ENCODE measurements at places on chromosomes 3 and 15. TPM values are rescaled to one million over a fixed set of nuclear protein-coding genes. Genes with fewer than 3 reads are reported as not detected.

The CFAP20DC gene
- not detected for polyA plus RNA-seq

The DLL4 gene
- polyA plus RNA-seq, result 1.3 TPM

DNA sequence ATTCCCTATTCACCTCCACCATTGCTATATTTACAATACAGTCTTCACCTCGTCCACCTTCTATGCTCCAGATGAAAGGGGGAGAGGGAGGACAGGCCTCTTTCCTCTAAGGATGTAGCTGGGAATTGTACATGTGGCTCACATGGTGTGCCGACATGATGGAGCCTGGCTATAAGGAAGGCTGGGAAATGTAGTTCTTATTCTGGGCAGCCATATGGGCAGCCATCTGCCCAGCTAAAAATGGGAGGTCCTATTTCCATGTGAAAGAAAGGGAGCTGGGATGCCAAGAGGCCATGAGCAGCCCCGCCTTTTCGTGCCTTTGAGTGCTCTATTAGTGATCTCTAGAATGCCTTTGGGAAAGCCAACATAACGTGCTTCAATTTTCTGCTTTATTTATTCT lies 27.1 kb upstream of the MGLL start:
- no peak overlapping the region for H3K27ac ChIP-seq
- H3K4me1 ChIP-seq, result no peaks in the 10 kb centered on the region
- no peaks in the 10 kb centered on the region for H3K36me3 ChIP-seq
- H3K4me3 ChIP-seq, result no peak overlapping the region
- no peak for DNase-seq
- H3K27me3 ChIP-seq, result no peaks in the 10 kb centered on the region

The DTWD1 gene
- polyA plus RNA-seq, result 5.8 TPM

GRCh38 chr3:45567730-45568172 lies 26.8 kb upstream of the LIMD1 start:
- no peak overlapping the region for H3K4me3 ChIP-seq
- H3K4me1 ChIP-seq, result no peaks in the 10 kb centered on the region
- DNase-seq, result no peak
- no peaks in the 10 kb centered on the region for H3K36me3 ChIP-seq

- no peaks in the 10 kb centered on the region for H3K4me1 ChIP-seq
- H3K4me3 ChIP-seq, result no peak overlapping the region
- H3K27me3 ChIP-seq, result no peaks in the 10 kb centered on the region
- DNase-seq, result no peak
- H3K36me3 ChIP-seq, result no peaks in the 10 kb centered on the region
Measured at GRCh38 chr3:152505926-152506325, 237.2 kb downstream of the MBNL1 start.

The GOLGA6A gene
- polyA plus RNA-seq, result not detected

- H3K4me1 ChIP-seq, result no peaks in the 10 kb centered on the region
- no peaks in the 10 kb centered on the region for H3K27me3 ChIP-seq
- no peak overlapping the region for H3K4me3 ChIP-seq
- no peak overlapping the region for H3K27ac ChIP-seq
Measured at GRCh38 chr3:5972586-5972985, 785.1 kb downstream of the EDEM1 start.

GRCh38 chr3:45187694-45188141 lies 38.4 kb downstream of the TMEM158 start:
- H3K4me1 ChIP-seq, result no peaks in the 10 kb centered on the region
- H3K27ac ChIP-seq, result no peak overlapping the region
- no peak overlapping the region for H3K4me3 ChIP-seq
- no peaks in the 10 kb centered on the region for H3K36me3 ChIP-seq

GRCh38 chr15:99536422-99537040 lies 29.3 kb upstream of the MEF2A start:
- no peak overlapping the region for H3K27ac ChIP-seq
- H3K36me3 ChIP-seq, result no peaks in the 10 kb centered on the region
- no peak for DNase-seq
- no peak overlapping the region for H3K4me3 ChIP-seq
- no peaks in the 10 kb centered on the region for H3K27me3 ChIP-seq

The SPRED1 gene
- 0.89 TPM for polyA plus RNA-seq

- no peaks in the 10 kb centered on the region for H3K36me3 ChIP-seq
- no peak for DNase-seq
- no peak overlapping the region for H3K4me3 ChIP-seq
Measured at GRCh38 chr15:95944193-95944592, 386.3 kb upstream of the NR2F2 start.

DNA sequence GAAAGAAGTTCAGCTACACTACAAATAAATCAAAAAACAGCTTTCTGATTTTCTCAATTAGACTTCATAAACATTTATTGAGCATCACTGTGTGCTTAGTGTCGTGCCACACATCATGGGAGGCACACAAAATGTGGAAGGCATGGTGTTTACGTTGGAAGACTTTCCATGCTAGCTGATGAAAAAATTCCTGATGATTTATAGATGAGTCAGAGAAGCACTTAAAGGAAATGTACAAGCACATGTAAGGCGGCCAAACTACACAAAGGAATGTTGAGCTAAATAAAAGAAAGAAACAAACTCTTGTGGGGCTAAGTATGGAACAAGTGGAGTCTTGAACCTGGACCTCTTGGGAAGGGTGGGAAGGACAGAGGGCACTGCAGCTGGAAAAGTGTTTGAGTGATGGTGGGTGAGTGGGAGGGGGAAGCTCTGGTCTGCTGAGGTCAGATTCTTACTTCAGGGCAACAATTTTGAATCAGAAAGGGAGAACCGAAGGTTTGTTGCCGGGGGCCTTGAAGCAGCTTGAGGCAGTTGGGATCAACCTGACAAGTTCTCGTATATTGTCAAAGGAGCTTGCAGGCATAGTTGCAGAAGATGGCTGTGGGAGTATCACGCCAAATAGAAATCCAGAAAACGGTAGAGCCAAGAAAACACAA lies 66.9 kb downstream of the FOXB1 start:
- no peak for DNase-seq
- no peak overlapping the region for H3K4me3 ChIP-seq
- H3K27ac ChIP-seq, result no peak overlapping the region
- no peaks in the 10 kb centered on the region for H3K4me1 ChIP-seq

- no peak overlapping the region for H3K4me3 ChIP-seq
- H3K4me1 ChIP-seq, result no peaks in the 10 kb centered on the region
- no peaks in the 10 kb centered on the region for H3K36me3 ChIP-seq
- H3K27me3 ChIP-seq, result no peaks in the 10 kb centered on the region
- peak; percentile 30 for DNase-seq
Measured at GRCh38 chr3:17431004-17431403, 311.4 kb downstream of the TBC1D5 start.

GRCh38 chr15:75672646-75673425 lies 25.1 kb downstream of the SNX33 start:
- peak; percentile 66 for DNase-seq
- H3K27me3 ChIP-seq, result no peaks in the 10 kb centered on the region
- peaks cover 19% of the 10 kb centered on the region for H3K36me3 ChIP-seq
- no peaks in the 10 kb centered on the region for H3K4me1 ChIP-seq

The LRRC49 gene
- polyA plus RNA-seq, result 0.81 TPM

DNA sequence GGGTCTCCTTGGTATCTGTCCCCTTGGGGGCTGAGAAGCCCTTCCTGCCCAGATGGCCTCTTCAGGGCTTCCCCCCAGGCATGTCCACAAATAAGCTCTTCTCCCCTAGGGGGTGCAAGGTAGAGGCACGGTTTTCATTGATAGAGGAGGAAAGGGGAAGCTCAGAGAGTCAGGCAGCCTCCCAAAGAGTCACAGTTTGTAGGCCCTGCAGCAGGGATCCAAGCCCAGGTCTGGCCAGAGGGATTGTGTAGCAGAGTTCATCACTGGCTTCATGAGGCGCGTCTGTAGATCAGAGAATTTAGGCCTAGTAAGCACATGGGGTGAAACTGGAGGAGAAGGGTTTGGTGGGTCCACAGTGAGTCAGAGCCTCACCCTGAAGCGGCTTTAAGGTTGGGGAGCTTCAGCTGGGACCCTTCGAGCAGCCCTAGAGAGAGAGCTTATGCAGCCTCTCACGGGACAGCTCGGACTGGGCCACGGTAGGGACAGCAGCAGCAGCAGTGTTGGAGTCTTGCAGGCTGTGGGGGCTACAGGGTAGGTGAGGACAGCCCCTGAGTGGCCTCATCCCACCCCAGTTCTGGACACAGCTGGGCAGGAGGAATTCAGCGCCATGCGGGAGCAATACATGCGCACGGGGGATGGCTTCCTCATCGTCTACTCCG lies 37.5 kb upstream of the ESYT3 start:
- no peak overlapping the region for H3K4me3 ChIP-seq
- no peak for DNase-seq
- no peak overlapping the region for H3K27ac ChIP-seq
- H3K27me3 ChIP-seq, result no peaks in the 10 kb centered on the region

The CHRM5 gene
- polyA plus RNA-seq, result not detected

The KY gene
- 0.55 TPM for polyA plus RNA-seq

GRCh38 chr15:74959586-74959939 lies 3.0 kb upstream of the RPP25 start:
- H3K36me3 ChIP-seq, result no peaks in the 10 kb centered on the region
- DNase-seq, result no peak
- H3K27ac ChIP-seq, result no peak overlapping the region
- H3K4me1 ChIP-seq, result peaks cover 41% of the 10 kb centered on the region
- no peaks in the 10 kb centered on the region for H3K27me3 ChIP-seq
- peak overlapping the region; percentile 71 for H3K4me3 ChIP-seq

- no peak for DNase-seq
- peaks cover 8% of the 10 kb centered on the region for H3K27me3 ChIP-seq
- peak within 1 kb of the TSS; percentile 70 for H3K4me3 ChIP-seq
- H3K4me1 ChIP-seq, result peaks cover 4% of the 10 kb centered on the region
Measured at GRCh38 chr3:120450600-120451271, at the start of gene FSTL1. Gene FSTL1, minus strand, starts transcription at chr3:120450992. Its CDS starts 246 bp downstream, at chr3:120450746.

GRCh38 chr3:67415511-67415910 lies 238.9 kb downstream of the SUCLG2 start:
- H3K27me3 ChIP-seq, result no peaks in the 10 kb centered on the region
- H3K4me1 ChIP-seq, result no peaks in the 10 kb centered on the region
- no peak overlapping the region for H3K4me3 ChIP-seq
- H3K36me3 ChIP-seq, result peaks cover 5% of the 10 kb centered on the region
- DNase-seq, result no peak

- no peaks in the 10 kb centered on the region for H3K27me3 ChIP-seq
- H3K4me3 ChIP-seq, result no peak overlapping the region
- H3K36me3 ChIP-seq, result no peaks in the 10 kb centered on the region
- no peak for DNase-seq
- no peaks in the 10 kb centered on the region for H3K4me1 ChIP-seq
Measured at GRCh38 chr15:66739287-66739686, 37.3 kb downstream of the SMAD6 start.

DNA sequence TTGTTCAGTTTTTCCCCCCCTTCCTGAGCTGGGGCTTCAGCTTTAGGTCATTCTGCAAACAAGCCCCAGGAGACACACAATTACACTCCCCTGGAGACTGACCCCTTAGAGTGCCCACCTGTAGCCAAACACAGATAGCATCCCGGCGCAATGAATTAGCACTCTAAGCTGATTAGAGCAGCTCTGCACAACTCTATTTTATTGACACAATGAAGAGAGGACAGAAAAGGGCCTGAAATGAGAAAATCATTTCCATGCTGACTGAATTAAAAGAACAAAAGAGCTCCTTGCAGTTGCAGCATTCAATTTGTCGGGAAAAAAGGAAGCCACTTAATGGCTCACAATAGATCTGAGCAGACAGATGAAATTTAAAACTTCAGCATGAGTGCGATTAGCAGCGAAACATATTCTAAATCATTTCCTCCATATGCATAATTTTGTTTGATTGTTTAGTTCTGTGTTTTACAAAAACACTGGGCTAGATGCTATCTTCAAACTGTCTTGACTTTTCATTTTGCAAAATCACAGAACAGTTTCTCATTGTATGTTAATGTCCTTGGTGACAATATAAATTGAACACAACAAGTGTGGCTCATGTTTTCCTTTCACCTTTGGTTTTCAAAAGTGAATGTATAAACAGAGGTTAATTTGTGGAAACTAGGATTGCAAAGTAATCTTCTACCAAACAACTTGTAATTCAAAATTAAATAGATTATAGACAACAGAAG lies 308.6 kb downstream of the MECOM start:
- no peak overlapping the region for H3K4me3 ChIP-seq
- no peaks in the 10 kb centered on the region for H3K4me1 ChIP-seq
- DNase-seq, result no peak
- no peak overlapping the region for H3K27ac ChIP-seq
- no peaks in the 10 kb centered on the region for H3K27me3 ChIP-seq
- H3K36me3 ChIP-seq, result no peaks in the 10 kb centered on the region

The PLA2G4D gene
- polyA plus RNA-seq, result 0.22 TPM

The MYLK gene
- polyA plus RNA-seq, result 16.5 TPM

GRCh38 chr3:171704002-171704401 lies 106.3 kb downstream of the PLD1 start:
- H3K4me1 ChIP-seq, result no peaks in the 10 kb centered on the region
- no peak overlapping the region for H3K27ac ChIP-seq
- peaks cover 14% of the 10 kb centered on the region for H3K36me3 ChIP-seq

GRCh38 chr3:108524537-108524936 lies 14.1 kb upstream of the MYH15 start:
- no peaks in the 10 kb centered on the region for H3K4me1 ChIP-seq
- no peaks in the 10 kb centered on the region for H3K27me3 ChIP-seq
- H3K36me3 ChIP-seq, result no peaks in the 10 kb centered on the region
- H3K27ac ChIP-seq, result no peak overlapping the region

GRCh38 chr15:60744826-60745460 lies 266.0 kb upstream of the ICE2 start:
- no peak for DNase-seq
- no peak overlapping the region for H3K4me3 ChIP-seq
- H3K27ac ChIP-seq, result no peak overlapping the region
- H3K36me3 ChIP-seq, result no peaks in the 10 kb centered on the region
- H3K4me1 ChIP-seq, result no peaks in the 10 kb centered on the region
- no peaks in the 10 kb centered on the region for H3K27me3 ChIP-seq

GRCh38 chr15:63454503-63455211 lies 49.7 kb upstream of the USP3 start:
- H3K36me3 ChIP-seq, result no peaks in the 10 kb centered on the region
- H3K27me3 ChIP-seq, result no peaks in the 10 kb centered on the region
- no peak overlapping the region for H3K27ac ChIP-seq
- H3K4me1 ChIP-seq, result peaks cover 7% of the 10 kb centered on the region

DNA sequence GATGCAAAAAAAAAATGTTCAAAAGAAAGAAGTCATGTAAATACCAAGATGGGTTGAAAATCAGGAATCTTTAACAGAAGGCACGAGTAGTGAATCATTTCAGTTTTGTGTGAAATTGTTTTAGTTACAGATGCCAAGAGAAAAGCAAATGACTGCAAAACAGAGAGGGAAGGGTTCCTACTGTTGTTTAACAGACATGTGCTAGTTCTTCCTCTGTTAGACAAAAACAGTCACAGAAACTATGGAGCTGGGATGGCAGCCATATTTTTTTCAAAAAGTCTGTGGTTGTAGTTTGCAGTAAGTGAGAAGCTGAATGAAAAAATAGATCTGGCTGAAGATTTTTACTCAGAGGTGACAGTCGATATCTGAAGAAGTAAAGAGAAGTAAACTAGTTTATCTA lies 511.9 kb downstream of the ZIC1 start:
- no peaks in the 10 kb centered on the region for H3K36me3 ChIP-seq
- no peak overlapping the region for H3K4me3 ChIP-seq
- H3K27me3 ChIP-seq, result no peaks in the 10 kb centered on the region
- no peaks in the 10 kb centered on the region for H3K4me1 ChIP-seq
- H3K27ac ChIP-seq, result no peak overlapping the region
